ENCODE measurements at places on chromosomes 7 and 10.

DNA sequence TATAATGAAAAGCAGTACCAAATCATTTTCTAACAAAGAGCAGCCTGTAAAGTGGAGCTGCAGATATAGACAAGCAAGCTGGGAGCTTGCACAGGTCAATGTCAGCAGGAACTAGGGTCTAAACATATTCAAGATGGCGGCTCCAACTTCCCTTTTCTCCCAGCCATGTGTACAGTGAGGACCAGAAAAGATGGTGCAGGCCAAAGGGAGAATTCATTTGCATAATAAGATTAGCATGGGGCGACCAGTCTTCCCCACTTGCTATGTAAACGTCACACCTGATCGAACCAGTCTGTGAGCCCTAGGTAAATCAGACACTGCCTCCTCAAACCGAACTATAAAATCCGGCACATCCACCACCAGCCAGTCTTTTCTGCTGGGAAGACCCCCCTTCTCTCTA lies 4.4 kb upstream of the RAPGEF5 start:
- no peak for DNase-seq

GRCh38 chr10:122342293-122343134 lies 32.0 kb upstream of the PLEKHA1 start:
- peak; percentile 39 for DNase-seq

GRCh38 chr7:105151152-105151551 lies 137.1 kb downstream of the KMT2E start:
- no peak for DNase-seq

- DNase-seq: no peak
Measured at GRCh38 chr10:48455392-48456151, 149.1 kb downstream of the MAPK8 start.

DNA sequence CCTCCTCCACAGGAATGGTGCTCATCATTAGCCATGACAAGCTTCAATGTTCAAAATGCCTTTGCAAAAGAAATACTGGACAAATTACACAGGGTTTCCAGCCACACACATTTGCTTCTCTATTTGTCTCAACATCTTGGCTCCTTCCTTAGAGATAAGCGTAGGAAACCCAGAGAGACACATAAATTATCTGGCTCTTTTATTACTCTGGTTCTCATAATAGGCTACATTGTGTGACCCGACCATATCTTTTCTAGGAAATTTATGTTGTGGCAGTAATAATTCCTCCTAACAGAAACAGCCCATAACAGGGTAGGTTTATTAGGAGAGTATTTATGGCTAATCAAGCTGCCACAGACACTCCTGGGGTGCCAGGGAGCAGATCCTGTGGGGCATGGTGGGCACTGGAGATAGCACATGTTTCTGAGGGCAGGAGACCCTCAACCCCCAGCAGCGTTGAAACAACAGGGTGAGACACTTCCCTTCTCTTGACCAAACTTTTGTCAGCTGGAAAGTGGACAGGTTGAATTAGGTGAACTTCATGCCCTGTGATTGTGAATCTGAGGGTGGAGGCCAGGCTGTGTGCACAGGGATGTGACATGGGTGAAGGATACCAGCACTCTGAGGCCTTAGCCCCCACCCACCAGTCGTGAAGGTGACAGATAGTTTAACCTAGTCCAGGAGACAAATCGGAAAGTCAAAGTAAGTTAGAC lies 295.9 kb upstream of the ZNF32 start:
- DNase-seq: no peak

DNA sequence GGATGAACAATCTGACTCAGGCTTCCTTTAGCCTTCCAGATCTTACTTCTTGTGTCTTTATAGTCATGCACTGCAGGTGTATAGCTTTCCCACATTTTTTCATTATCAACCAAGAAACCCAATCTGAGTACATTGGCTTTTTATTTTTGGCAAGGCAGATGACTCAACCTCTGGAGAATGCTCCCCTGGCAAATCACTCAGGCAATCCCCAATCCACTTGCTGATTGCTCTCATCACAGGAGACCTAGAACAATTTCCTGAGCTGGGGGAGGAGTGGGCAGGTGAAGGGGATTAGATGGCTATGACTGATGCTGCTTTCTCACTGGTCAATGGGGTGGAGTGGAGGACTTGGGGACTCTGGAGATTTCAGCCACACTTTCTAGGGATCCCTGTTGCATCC lies 134.4 kb downstream of the SLC16A9 start:
- no peak for DNase-seq

GRCh38 chr7:102230593-102230992 lies 56.1 kb upstream of the SH2B2 start:
- DNase-seq: no peak

- no peak for DNase-seq
Measured at GRCh38 chr10:101066896-101067355, 5.1 kb downstream of the KAZALD1 start.

- DNase-seq: no peak
Measured at GRCh38 chr7:105098863-105099515, 85.0 kb downstream of the KMT2E start.

- no peak for DNase-seq
Measured at GRCh38 chr10:131577178-131577555, 265.6 kb upstream of the TCERG1L start.

DNA sequence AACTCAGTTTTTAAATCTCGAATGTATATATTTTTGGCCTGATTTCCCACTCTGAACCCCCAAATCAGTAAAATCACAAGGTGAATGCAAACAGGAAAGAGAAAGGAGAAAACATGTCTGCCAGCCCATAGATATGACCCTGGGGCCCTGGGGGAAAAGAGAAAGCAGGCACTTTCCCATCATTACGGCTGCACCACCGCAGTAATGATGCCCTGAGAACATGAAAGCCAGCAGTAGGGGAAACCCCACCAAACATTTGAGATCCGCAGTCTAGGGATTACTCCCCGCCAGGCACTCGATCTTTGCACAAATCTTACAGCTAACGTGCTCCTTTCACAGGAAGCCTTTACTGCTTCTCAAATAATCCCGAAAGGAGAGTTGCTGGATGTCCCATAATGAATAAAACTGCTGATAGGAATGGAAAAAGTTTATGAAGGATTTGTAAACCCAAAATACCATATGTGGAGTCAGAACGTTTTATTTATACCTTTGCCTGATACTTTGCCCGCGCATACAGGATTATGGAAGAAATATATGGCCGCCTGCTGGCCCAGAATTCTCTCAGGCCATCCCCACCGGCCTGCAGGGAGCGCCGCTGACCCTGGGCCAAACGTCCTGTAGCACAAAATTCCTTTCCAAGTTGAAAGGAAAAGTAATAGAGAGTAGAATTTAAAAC lies 180.0 kb upstream of the INHBA start:
- DNase-seq: no peak

DNA sequence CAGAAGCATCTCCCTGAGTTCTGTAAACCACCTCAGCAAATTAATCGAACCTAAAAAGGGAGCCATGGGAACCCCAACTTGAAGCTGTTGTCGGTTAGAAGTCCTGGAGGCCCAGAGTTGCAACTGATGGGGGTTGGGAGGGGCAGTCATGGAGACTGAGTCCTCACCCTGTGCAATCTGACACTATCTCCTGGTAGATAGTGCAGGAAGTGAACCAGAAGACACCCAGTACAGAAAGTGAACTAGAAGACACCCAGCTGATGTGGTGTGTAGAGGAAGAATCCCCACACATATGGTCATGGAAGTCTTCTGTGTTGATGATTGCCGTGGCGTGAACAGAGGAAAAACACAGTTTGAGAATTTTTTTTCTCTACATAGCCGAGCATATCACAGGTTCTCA lies 58.8 kb upstream of the SRRM3 start:
- no peak for DNase-seq

- DNase-seq: no peak
Measured at GRCh38 chr10:87608756-87609155, 50.9 kb upstream of the PAPSS2 start.

GRCh38 chr7:51611937-51612336 lies 295.3 kb upstream of the COBL start:
- no peak for DNase-seq

DNA sequence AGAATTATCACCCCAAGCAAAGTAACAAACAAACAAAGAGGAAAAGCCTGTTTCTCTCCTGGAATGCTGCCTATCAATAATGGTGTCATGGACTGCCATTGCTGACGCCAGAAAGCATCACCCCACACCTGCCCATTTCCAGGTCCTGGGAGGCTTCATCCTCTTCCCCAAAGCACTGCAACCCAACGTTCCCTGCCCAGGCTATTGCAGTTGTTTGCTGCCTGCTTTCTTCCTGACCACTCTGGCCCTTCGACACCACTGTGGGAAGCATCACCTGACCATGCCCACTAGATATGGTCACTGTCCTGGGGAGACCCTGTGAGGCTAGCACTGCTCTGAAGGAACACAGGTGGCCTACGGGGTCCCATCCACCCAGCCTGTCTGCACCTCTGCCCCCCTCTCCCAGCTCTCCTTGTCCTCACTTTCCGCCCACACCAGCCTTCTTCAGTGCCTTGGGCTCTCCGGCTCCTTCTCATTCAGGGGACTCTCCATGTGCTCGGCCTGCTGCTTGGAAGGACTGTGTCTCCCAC lies 439.6 kb downstream of the GLRX3 start:
- DNase-seq: no peak

DNA sequence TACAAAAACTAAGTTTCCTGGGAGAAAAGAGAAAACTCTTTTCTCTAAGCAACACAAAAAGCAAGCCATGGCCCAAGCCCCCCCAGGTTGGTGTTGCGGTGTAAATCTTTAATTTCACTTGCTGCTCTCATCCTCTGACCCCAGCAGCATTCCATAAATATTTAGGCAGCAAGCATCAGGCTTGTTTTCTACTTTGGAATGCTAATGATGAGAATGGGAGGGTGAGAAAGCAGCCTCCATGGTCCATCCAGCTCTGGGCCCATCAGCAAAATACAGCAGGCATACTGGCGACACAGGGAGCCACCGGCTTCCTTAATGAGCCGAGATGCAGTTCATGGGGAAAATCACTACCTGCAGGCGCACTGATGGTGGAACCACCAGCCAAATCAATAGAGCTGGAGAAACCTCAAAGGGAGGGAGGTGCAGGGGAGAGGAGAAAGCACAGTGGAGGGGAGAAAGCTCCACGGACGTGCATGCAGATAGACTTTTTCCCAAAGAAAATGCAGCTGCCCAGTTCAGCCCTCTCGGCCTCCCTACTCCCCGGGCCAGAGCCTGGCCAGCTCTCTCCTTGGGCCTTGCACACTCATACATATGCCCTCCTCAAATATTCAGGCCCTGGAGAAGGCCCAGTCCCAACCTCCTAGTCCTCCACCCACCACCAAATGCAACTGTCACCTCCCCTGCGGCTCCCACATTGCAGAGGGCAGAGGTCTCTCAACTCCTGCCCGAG lies 131.9 kb downstream of the GRID1 start:
- no peak for DNase-seq

DNA sequence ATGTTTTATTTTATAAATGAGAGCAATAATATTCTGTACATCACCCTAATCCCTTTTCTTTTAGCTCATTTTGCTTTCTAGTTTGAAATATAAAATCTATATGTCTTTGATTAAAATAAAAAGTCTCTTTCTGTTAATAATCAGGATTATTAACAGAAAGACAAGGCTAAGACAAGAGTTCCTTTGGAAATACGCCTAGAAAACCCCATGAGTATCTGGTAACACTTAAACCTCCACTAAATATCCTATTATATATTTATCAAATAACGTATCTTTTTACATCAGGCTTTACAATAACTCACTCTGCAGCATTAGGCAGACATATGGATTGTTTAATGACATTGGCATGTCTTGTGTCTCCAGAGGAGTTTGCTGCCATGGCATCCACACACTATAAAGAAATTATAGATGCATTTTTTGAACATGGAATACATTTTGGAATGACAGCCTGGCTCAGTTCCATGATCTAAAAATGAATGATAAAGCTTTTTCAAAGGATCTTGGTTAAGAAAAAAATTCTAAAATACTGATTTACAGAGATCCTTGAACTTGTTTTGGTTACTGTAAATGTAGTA lies 98.7 kb downstream of the TMEM26 start:
- DNase-seq: no peak

- peak; percentile 86 for DNase-seq
Measured at GRCh38 chr10:121526801-121527221, 71.4 kb downstream of the FGFR2 start.

DNA sequence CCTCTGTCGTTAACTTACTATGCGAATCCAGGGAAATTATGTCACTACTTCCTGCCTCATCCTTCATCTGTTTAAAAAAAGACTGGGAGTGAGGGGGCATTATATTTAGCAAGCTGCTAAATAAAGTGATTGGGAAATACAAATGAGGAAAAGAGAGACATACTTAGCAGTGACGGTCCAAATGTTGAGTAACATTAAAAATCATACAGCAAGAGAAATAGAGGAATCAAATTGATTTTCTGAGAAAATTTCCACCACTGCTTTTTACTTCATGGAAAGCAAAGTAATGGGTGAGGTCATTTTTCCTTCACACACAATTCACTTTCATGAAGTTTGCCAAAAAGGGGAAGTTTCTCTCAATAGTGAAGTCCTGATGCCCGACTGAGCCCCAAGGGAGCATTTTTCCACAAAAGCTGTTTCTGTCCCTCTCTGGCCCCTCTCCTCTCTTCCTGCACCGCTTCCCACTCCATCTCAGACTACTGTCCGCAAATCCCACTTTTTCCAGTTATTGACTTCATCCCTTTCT lies 61.9 kb upstream of the ADO start:
- no peak for DNase-seq

Measured in HL-60 (cell line).